Hematopoietic multipotent progenitor cell (in vitro differentiated cells): ENCODE measurements at places on chromosomes 16 and 17. TPM values are rescaled to one million over a fixed set of nuclear protein-coding genes. Genes with fewer than 3 reads are reported as not detected.
A peak's percentile ranks its signal among the peaks of the same experiment; 100 is the strongest.

Gene TP53TG3C
- not detected for total RNA-seq

Gene KRTAP9-2
- not detected for total RNA-seq

Gene OR4D1
- 0.81 TPM for total RNA-seq

Gene CA10
- not detected for total RNA-seq

Gene PRCD
- total RNA-seq, result 0.81 TPM

Gene GP1BA
- total RNA-seq, result 2.2 TPM

Gene TMEM220
- 17.0 TPM for total RNA-seq

GRCh38 chr16:8402981-8403843 is 187.1 kb downstream of the TMEM114 start:
- DNase-seq, result no peak

- DNase-seq, result no peak
These were observed 23.6 kb downstream of the ALOX15B start for GRCh38 chr17:8062435-8062806.

DNA sequence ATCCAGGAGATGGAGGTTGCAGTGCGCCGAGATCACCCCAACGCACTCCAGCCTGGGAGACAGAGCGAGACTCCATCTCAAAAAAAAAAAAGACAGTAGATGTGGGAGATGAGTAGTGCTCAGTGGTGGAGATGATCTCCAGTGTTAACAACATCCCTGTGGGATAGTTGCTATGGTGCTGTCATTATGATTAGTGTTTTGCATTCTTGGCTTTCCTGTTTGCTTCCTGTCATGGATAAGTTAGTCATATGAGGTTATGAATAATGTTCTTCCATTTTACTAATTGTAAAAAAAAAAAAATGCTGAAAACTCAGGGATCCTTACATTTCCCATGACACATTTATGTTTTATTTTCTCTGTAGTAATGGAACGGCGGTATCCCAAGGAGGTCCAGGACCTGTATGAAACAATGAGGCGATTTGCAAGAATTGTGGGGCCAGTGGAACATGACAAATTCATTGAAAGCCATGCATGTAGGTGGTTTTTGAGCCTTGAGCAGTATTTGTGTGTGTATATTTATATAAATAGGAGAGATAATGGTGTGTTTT is 24.5 kb upstream of the DUSP14 start:
- DNase-seq, result peak; percentile 7

DNA sequence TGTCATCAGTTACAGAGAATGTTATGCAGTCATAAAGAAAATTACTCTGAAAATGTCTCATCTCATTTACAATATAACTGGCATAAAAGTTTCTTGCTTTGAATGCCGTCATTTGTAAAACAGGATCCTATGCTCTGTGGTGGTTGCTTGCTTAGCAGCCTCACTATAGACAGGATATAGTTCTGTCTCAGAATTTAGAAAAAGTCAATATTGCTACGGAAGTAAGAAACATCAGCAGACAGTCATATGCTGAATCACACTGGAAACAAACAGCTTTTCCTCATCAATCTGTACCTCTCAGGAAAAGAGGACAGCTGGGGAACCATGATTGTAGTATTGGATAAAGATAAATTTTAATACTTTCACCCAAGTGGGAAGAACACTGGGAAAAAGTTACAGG is 105.5 kb downstream of the MYO1D start:
- no peak for DNase-seq

DNA sequence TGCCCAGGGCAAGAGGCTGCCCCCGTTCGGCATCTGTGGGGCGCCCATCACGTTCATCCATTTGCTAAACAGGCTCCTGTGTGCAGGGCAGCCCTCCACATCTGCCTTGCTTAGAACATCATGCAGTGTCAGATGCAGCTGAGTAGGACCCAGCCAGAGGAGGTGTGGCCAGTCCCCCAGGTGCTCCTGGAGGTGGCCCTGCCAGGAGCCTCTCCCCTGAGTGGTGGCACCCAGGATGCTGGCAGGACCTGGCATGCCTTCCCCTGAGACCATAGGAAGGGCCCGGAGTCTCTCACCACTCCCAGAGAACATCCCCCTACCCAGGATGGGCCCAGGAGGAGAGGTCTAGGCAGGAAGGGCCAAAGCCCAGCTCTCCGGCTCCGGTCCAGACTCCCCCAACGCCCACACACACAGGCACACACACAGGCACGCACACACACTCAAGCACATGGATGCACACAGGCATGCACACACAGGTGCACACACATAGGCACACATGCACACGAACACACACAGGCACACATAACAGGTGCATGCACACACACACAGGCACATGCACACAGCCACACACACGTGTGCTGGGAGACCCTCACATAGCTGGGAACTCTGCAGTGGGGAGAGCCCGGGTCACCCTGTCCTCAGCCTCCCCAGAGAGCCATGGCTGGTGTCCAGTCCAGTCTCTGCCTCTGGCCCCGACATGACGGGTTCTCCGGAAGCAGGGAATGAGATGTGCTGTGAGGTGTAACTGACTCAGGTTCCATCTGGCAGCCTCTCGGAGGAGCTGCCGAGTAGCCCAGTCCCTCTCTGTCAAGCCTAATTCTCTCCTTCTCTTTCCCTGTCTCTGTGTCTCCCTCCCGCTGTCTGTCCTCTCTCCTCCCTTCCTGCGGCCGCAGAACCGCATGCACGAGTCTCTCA is 74.6 kb downstream of the AMFR start:
- no peak for DNase-seq

- peak; percentile 37 for DNase-seq
These were observed 31.2 kb downstream of the TMEM238L start for GRCh38 chr17:10772425-10773380.

DNA sequence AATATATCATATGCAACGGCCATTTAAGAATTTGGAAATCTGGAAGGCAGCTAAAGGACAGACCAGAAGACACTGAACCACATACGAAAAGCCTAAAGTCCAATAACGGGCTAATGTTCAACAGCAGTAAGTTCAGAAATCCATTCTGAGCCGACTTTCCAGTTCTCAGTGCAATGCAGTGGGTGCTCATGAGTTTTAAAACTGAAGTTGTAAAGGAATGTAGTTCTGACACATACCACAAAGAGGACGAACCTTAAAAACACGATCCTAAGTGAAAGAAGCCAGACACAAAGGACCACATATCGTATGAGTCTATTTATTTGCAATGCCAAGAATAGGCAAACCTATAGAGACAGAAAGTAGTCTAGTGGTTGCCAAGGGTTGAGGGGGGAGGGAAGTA is 278.3 kb upstream of the ZFHX3 start:
- DNase-seq, result no peak

DNA sequence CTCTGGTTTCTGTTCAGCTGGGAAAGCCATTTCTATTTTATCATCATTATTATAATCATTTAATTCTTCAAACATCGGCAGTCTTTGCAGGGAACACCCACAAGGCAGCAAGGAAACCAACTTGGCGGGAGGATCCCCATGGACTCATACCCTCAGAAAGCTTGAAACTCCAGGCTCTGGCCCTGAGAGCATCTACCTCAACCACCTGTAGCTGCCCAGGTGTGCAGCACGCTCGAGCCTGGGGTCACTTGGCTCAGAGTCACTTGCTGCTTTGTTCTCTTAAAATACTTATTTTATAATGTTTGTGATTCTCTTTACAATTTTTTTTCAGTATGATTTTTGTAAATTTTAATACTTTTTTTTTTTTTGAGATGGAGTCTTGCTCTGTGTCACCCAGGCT is 6.8 kb upstream of the ZNF423 start:
- DNase-seq, result no peak

- no peak for DNase-seq
These were observed 134.5 kb downstream of the CDH13 start for GRCh38 chr16:82761236-82761635.

GRCh38 chr16:58307583-58308312 is 12.9 kb upstream of the PRSS54 start:
- DNase-seq, result no peak

DNA sequence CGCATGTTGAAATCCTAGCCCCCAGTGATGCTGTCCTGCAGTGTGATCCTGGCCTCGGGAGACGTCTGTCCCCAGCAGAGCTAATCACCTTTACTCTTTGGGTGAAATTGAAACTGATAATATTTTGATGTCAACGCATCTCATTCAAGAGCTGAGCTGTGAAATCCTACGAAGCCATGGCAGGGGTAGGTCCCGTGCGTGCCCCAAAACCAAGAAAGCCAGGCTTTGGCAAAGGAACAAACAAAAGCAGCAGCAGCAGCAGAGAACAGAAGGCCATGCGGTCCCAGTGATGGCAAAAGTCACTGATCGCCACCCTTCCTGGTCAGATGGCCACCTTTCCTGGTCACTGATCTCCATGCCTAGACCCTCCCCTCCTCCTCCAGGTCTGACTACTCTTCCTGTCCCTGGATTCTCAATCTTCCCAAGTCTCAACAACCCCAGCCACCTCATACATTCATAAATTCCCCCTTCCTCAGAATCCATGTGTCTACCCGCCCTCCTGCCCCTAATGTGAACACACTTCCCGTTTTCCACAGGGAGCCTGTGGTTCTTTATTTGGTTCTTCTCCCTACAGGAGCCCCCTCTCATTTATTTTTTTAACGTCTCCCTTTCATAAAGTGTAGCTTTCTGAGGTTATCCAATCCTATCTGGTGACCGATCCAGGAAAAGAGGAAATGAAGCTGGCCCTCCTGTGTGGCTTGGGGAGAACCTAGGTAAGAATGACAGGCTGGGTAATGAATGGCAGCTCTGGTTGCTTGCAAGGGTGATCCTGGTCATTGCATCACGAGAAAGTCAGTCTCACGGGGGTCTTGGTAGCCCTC is 50.3 kb downstream of the CPPED1 start:
- no peak for DNase-seq

GRCh38 chr16:55089600-55089999 is 158.9 kb downstream of the IRX5 start:
- no peak for DNase-seq

DNA sequence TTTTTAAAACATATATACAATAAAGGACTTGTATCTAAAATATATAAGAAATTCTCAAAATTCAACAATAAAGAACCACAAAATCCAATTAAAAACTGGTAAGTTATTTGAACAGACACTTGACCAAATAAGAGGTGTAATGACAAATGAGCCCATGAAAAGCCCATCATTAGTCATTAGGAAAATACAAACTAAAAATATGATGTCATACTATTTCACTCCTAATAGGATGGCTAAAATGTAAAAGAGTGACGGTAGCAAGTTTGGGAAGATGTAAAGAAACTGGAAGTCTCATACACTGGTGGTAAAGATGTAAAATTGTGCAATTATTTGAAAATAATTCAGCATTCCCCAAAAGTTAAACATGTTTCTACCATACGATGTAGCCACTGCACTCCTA is 1095.3 kb upstream of the CDH8 start:
- DNase-seq, result no peak
